ENCODE measurements at places on chromosomes 12 and 14. TPM values are rescaled to one million over a fixed set of nuclear protein-coding genes. Genes with fewer than 3 reads are reported as not detected.

DNA sequence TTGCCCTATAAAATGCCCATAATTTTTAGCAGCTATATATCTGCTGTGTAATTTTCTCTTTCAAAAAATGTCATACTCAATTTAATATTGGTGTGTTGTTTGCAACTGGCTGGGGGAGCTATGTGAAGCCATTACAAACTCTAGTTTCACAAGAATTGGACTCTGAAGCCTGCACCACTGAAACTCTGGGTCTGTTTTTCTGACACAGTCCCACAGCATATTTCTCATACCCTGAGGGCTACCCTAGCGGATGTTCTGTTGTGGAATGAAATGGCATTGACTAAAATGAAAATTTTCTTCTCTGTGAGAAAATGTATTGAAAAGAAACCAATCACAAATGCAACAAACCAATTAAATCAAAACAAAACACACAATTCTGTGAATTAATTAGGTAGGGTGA, 284.6 kb upstream of the NPAS3 start:
- no peak for DNase-seq
- no peaks in the 10 kb centered on the region for H3K36me3 ChIP-seq
- no peaks in the 10 kb centered on the region for H3K4me1 ChIP-seq
- H3K27me3 ChIP-seq: no peaks in the 10 kb centered on the region
- no peak overlapping the region for H3K27ac ChIP-seq
- no peak overlapping the region for H3K4me3 ChIP-seq

- no peak for DNase-seq
- no peaks in the 10 kb centered on the region for H3K4me1 ChIP-seq
- no peaks in the 10 kb centered on the region for H3K36me3 ChIP-seq
- no peaks in the 10 kb centered on the region for H3K27me3 ChIP-seq
- peak overlapping the region; percentile 95 for H3K27ac ChIP-seq
Observed at GRCh38 chr12:19712041-19712440, 272.7 kb downstream of the AEBP2 start.

GRCh38 chr14:87241018-87241768, 751.8 kb downstream of the GALC start:
- no peaks in the 10 kb centered on the region for H3K27me3 ChIP-seq
- no peak for DNase-seq
- H3K27ac ChIP-seq: no peak overlapping the region
- H3K36me3 ChIP-seq: no peaks in the 10 kb centered on the region
- H3K4me1 ChIP-seq: no peaks in the 10 kb centered on the region

GRCh38 chr14:58584383-58584782, 53.4 kb upstream of the DACT1 start:
- no peaks in the 10 kb centered on the region for H3K36me3 ChIP-seq
- H3K4me1 ChIP-seq: no peaks in the 10 kb centered on the region
- DNase-seq: no peak
- no peak overlapping the region for H3K4me3 ChIP-seq
- no peak overlapping the region for H3K27ac ChIP-seq
- H3K27me3 ChIP-seq: no peaks in the 10 kb centered on the region

GRCh38 chr12:98579347-98579746, 14.1 kb upstream of the SLC25A3 start:
- no peak overlapping the region for H3K27ac ChIP-seq
- no peaks in the 10 kb centered on the region for H3K36me3 ChIP-seq
- no peak overlapping the region for H3K4me3 ChIP-seq
- H3K4me1 ChIP-seq: no peaks in the 10 kb centered on the region

GRCh38 chr14:23569443-23570151, 2.0 kb upstream of the AP1G2 start:
- no peaks in the 10 kb centered on the region for H3K36me3 ChIP-seq
- no peak overlapping the region for H3K27ac ChIP-seq
- H3K27me3 ChIP-seq: no peaks in the 10 kb centered on the region
- H3K4me1 ChIP-seq: no peaks in the 10 kb centered on the region
- DNase-seq: no peak
- H3K4me3 ChIP-seq: no peak overlapping the region

DNA sequence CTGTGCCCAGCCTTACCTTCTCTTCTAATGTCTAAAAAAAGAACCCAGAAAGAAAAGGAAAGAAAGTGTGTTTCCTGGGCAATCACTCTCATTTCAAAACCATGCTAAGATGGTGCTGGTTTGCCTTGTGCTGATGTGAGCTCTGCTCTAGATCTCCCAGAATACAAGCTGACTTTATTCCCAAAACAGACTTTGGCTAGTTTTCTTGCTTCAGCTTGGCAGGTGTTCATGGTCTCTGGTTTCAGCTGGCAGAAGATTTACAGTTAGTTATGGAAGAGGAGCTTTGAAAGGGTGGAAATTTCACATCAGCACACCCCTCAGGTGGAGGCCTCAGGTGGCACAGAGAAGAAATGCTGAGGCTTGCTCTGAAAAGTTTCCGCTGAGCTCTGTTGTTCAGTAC, 34.4 kb downstream of the PPP1R36 start:
- H3K4me1 ChIP-seq: no peaks in the 10 kb centered on the region
- H3K27ac ChIP-seq: no peak overlapping the region
- H3K4me3 ChIP-seq: no peak overlapping the region
- DNase-seq: no peak

- H3K27ac ChIP-seq: no peak overlapping the region
- no peaks in the 10 kb centered on the region for H3K36me3 ChIP-seq
Observed at GRCh38 chr12:88743946-88744685, 163.8 kb upstream of the KITLG start.

- H3K36me3 ChIP-seq: no peaks in the 10 kb centered on the region
- H3K4me1 ChIP-seq: no peaks in the 10 kb centered on the region
- no peak overlapping the region for H3K27ac ChIP-seq
- no peak overlapping the region for H3K4me3 ChIP-seq
- DNase-seq: no peak
- no peaks in the 10 kb centered on the region for H3K27me3 ChIP-seq
Observed at GRCh38 chr14:81511111-81511904, 22.3 kb downstream of the SEL1L start.

DNA sequence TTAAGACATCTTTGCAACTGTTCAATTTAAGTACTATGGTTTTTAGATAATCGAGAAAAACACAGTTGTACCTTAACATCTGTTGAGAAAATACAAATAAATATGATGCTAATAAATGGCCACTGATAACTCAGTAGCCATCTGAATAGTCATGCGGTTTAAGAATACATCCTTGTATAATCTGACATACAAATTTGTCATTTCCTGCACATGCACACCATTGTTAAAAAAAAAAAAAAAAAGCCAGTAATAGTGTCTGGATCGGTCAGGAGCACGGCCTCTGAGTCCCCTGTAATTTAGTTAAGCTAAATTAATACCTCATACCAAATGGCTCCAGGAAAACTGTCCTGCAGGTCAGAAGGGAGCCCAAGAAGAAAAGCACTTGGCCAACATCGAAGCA, 16.8 kb downstream of the RFC5 start:
- H3K27ac ChIP-seq: no peak overlapping the region
- H3K27me3 ChIP-seq: no peaks in the 10 kb centered on the region
- no peaks in the 10 kb centered on the region for H3K4me1 ChIP-seq
- H3K4me3 ChIP-seq: no peak overlapping the region
- no peak for DNase-seq

DNA sequence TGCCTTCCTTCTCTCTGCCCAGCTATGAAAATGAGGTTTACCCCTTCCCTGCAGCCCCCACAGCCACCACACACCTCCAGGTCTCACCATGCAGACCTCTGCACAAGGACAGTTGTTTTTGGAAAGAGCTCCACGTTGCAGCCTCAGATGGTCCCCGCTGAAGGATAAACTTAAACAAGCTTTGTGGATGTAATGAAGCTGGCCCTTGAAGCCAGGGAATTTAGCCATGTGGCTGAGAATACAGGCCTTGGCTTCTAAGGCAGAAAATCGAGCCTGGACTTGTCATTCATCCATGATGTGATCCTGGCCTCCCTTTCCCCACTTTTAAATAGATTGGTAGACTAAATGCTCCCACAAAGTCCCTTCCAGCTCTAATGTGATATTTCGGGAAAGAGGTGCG, 79.4 kb downstream of the TBX3 start:
- H3K4me3 ChIP-seq: no peak overlapping the region
- no peaks in the 10 kb centered on the region for H3K36me3 ChIP-seq
- no peaks in the 10 kb centered on the region for H3K4me1 ChIP-seq
- no peak overlapping the region for H3K27ac ChIP-seq

- no peaks in the 10 kb centered on the region for H3K27me3 ChIP-seq
- H3K36me3 ChIP-seq: no peaks in the 10 kb centered on the region
- no peak overlapping the region for H3K27ac ChIP-seq
- no peaks in the 10 kb centered on the region for H3K4me1 ChIP-seq
- H3K4me3 ChIP-seq: no peak overlapping the region
Observed at GRCh38 chr12:57234571-57235016, 5.1 kb downstream of the SHMT2 start.

GRCh38 chr14:85576218-85576617, 46.3 kb downstream of the FLRT2 start:
- H3K36me3 ChIP-seq: no peaks in the 10 kb centered on the region
- H3K4me1 ChIP-seq: no peaks in the 10 kb centered on the region
- H3K27ac ChIP-seq: no peak overlapping the region
- DNase-seq: no peak

DNA sequence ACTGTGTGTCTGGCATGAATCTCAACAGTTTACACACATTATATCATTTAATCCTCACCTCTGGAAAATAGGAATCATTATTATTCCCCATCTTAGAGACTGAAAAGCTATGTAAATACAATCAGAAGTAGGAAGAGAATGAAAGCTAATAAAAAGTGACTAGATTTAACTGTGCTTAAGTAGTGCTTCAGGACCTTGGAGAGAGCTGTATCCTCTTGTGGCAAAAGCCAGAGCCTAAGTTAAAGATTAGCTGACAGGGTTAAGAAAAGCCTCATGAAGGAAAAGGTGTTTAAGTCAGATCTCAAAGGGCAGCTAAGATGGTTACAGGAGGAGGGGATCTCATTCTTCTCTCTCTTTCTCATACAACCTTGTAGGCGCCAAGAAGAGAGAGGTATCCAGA, 65.3 kb upstream of the TMEM233 start:
- H3K27ac ChIP-seq: no peak overlapping the region
- H3K36me3 ChIP-seq: no peaks in the 10 kb centered on the region
- DNase-seq: no peak
- no peaks in the 10 kb centered on the region for H3K4me1 ChIP-seq
- H3K4me3 ChIP-seq: no peak overlapping the region

DNA sequence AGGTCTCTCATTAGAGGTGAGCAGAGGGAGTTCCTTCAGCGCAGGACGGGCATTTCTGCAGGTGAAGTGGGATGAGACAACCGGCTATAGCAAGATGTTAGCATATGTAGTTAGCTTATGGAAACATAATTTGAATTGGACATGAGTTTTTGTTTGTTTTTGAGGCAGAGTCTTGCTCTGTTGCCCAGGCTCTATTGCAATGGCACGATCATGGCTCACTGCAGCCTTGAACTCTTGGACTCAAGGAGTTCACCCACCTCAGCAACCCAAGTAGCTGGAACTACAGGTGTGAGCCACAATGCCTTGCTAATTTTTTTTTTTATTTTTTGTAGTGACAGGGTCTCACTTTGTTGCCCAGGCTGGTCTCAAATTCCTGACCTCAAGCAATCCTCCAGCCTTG, 69.2 kb downstream of the RCOR1 start:
- H3K4me1 ChIP-seq: peaks cover under 1% of the 10 kb centered on the region
- no peak for DNase-seq
- no peak overlapping the region for H3K4me3 ChIP-seq
- H3K36me3 ChIP-seq: no peaks in the 10 kb centered on the region

- no peak overlapping the region for H3K4me3 ChIP-seq
- H3K27ac ChIP-seq: no peak overlapping the region
- no peaks in the 10 kb centered on the region for H3K27me3 ChIP-seq
- no peaks in the 10 kb centered on the region for H3K36me3 ChIP-seq
- H3K4me1 ChIP-seq: no peaks in the 10 kb centered on the region
- DNase-seq: no peak
Observed at GRCh38 chr12:49198431-49199155, 9.7 kb upstream of the TUBA1A start.

DNA sequence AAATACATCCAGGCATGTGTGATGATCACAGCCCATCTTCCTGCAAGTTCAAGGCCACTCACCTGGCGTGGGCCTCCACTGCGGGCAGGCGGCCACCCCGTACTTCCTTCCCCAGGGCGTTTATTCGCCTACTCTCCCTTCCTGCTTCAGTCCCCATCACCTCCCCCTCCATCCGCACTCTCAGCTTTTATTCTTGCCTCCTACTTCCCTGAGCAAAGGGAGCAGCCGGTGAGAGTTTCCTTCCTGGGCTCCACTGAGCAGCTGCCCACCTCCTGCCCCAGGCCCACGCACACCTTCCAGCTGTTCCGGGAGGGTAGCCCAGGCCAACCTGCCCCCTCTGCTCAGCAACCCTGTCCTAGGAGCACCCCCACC, 4.1 kb downstream of the CYP46A1 start:
- no peaks in the 10 kb centered on the region for H3K4me1 ChIP-seq
- H3K27ac ChIP-seq: no peak overlapping the region
- no peaks in the 10 kb centered on the region for H3K27me3 ChIP-seq
- no peak overlapping the region for H3K4me3 ChIP-seq
- no peaks in the 10 kb centered on the region for H3K36me3 ChIP-seq
- peak; percentile 34 for DNase-seq

GRCh38 chr12:45575823-45576475, 153.6 kb upstream of the ARID2 start:
- no peaks in the 10 kb centered on the region for H3K4me1 ChIP-seq
- DNase-seq: no peak
- no peak overlapping the region for H3K4me3 ChIP-seq
- no peak overlapping the region for H3K27ac ChIP-seq
- no peaks in the 10 kb centered on the region for H3K27me3 ChIP-seq
- H3K36me3 ChIP-seq: no peaks in the 10 kb centered on the region

Gene SLC6A12
- 2.2 TPM for total RNA-seq

Gene VIPAS39
- 13.4 TPM for total RNA-seq

Gene TDP1
- 13.3 TPM for total RNA-seq

Gene AHNAK2
- total RNA-seq: 61.3 TPM

Gene RPS6KA5
- 10.0 TPM for total RNA-seq

Gene MGAT4C
- 0.68 TPM for total RNA-seq

Gene NAA30
- 16.2 TPM for total RNA-seq

Gene SLCO1B1
- total RNA-seq: not detected

Gene CLEC4D
- 1.4 TPM for total RNA-seq

Gene B4GALNT1
- total RNA-seq: 5.9 TPM

Gene GAS2L3
- 19.6 TPM for total RNA-seq

Gene ZNF10
- total RNA-seq: 16.2 TPM

Gene OR6C74
- total RNA-seq: not detected
